ENCODE measurements at places on chromosomes 16 and 17. TPM values are rescaled to one million over a fixed set of nuclear protein-coding genes. Genes with fewer than 3 reads are reported as not detected.
A peak's percentile ranks its signal among the peaks of the same experiment; 100 is the strongest.

Gene DNAAF8
- 0.74 TPM for total RNA-seq

Gene ESRP2
- 65.6 TPM for total RNA-seq

Gene HS3ST3B1
- total RNA-seq = 6.6 TPM

Gene CSH2
- not detected for total RNA-seq

- H3K36me3 ChIP-seq = no peaks in the 10 kb centered on the region
- no peaks in the 10 kb centered on the region for H3K27me3 ChIP-seq
- H3K27ac ChIP-seq = peak overlapping the region; percentile 35
- H3K4me1 ChIP-seq = peaks cover 20% of the 10 kb centered on the region
- DNase-seq = no peak
These were observed 126.8 kb upstream of the PSMD7 start for GRCh38 chr16:74169687-74170376.

- peak overlapping the region; percentile 45 for H3K27ac ChIP-seq
- H3K27me3 ChIP-seq = peaks cover 7% of the 10 kb centered on the region
- peak; percentile 82 for DNase-seq
These were observed 29.0 kb downstream of the PIMREG start for GRCh38 chr17:6473128-6473767.

DNA sequence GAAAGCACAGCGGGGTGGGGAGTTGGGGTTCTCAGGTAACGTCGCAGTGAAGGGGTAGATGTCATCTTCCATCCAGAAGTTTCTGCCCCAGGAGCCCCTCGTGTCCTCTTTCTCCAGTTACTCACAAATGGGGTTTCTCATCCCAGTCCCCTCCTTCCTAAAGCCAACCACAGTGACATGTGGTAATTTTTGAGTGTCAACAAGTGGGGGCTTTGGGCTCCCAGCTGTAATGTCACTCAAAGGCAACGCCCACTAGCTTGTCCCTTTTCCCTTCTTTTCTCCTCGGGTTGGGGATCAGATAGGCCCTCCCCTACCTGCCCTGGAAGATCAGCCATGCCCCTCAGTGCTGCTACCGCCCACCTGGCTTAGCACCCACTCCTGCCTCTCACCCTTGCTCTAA is 14.4 kb downstream of the IRX5 start:
- peaks cover 78% of the 10 kb centered on the region for H3K27me3 ChIP-seq
- H3K27ac ChIP-seq = no peak overlapping the region
- peaks cover 22% of the 10 kb centered on the region for H3K36me3 ChIP-seq
- no peak overlapping the region for H3K4me3 ChIP-seq

DNA sequence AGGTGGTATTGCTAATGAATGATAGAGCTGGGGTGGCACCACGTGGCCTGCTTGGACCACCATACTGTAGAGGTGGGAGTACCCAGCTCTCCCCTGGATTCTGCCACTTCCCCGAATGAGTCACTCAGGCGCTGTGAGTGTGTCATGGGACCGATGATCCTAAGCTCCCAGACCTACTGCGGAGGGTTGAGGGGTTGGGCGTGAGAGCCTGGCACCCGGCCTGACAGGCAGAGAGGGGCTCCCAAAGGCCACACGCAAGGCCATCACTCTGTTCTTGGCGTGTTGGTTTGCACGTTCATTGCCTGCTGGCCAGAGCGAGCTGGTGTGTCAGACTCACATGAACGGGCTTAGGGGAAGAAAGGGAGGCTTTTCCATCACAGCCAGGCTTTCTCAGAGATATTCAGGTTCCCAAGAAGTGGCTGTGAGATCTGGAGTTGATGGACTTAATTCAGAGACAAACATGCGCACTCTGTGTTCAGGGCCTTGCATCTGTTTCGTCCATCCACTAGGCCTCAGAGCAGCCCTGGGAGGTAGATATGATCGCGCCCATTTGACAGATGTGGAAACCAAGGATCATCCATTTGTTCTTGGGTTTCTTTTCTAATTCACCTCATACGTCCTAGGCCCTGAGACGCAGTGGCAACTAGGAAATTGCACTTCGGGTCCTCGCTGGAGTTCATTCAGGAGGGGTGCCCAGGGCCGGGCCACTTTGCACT is 41.4 kb downstream of the CMIP start:
- H3K27ac ChIP-seq = no peak overlapping the region
- H3K4me3 ChIP-seq = no peak overlapping the region
- DNase-seq = no peak

DNA sequence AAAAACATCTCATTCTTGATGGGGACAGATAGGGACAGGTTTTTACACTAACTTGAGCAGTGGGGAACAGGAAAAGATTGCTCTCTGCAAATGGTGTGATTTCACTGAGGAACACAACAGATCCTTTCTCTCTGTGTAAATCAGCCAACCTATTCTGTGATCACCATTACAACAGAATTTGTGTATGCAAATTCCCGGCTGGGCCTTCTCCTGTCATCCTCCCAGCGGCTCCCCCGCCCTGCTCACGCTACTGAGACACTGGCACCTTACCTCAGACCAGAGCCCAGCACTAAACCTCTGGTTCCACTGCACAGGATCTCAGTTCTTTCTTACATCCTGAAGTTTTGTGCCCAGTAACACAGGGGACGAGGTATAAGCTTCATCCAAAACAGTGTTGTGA is 97.0 kb upstream of the FA2H start:
- H3K36me3 ChIP-seq = peaks cover 12% of the 10 kb centered on the region
- H3K4me3 ChIP-seq = no peak overlapping the region
- no peak for DNase-seq

GRCh38 chr17:79761894-79762589 is 15.9 kb upstream of the CBX2 start:
- H3K4me1 ChIP-seq = no peaks in the 10 kb centered on the region
- DNase-seq = no peak
- H3K27me3 ChIP-seq = no peaks in the 10 kb centered on the region
- H3K4me3 ChIP-seq = no peak overlapping the region

DNA sequence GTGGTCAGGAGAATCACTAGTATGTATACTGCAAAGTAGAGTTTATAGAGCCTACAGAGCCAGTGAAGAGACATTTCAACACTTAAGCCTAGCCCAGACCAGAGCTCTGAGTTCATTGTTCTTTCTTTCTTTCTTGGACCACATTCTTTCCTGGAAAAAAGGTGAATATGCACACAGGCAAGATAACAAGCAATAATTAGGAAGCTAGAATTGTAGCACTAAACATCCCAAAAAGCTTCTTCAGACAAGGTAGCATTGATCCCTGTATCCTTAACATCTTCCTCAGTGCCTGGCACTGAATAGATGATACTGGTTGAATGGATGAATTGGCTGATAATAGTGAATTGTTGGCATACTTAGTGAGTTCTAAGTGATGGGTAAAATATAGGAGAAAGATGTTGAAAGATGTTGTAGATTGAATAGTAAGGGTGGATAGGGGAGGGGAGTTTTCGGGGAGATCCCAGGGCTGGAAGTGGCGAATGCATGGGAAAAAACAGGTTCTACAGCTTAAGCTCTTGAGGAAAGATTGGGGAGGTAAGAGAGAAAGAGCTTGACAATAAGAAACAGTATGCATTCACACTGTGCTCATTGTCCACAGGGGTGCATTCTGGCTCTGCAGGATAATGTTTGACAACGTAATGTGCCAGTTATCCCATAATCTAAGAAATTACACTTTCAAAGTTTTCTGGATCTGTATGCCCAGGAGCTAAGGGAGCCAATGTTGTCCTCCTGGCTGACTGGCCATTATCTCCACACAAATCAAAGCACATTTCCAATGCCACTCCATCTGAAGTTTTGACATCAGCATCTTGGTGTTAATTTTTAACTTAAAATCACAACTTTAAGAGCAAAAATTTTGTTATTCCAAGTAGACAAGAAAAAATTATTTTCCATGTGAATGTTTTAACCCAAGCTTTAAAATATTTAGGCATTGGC is 35.6 kb downstream of the TUBD1 start:
- H3K4me1 ChIP-seq = peaks cover 34% of the 10 kb centered on the region
- no peaks in the 10 kb centered on the region for H3K36me3 ChIP-seq
- no peaks in the 10 kb centered on the region for H3K27me3 ChIP-seq
- DNase-seq = no peak
- peak overlapping the region; percentile 2 for H3K4me3 ChIP-seq
- H3K27ac ChIP-seq = peak overlapping the region; percentile 43

DNA sequence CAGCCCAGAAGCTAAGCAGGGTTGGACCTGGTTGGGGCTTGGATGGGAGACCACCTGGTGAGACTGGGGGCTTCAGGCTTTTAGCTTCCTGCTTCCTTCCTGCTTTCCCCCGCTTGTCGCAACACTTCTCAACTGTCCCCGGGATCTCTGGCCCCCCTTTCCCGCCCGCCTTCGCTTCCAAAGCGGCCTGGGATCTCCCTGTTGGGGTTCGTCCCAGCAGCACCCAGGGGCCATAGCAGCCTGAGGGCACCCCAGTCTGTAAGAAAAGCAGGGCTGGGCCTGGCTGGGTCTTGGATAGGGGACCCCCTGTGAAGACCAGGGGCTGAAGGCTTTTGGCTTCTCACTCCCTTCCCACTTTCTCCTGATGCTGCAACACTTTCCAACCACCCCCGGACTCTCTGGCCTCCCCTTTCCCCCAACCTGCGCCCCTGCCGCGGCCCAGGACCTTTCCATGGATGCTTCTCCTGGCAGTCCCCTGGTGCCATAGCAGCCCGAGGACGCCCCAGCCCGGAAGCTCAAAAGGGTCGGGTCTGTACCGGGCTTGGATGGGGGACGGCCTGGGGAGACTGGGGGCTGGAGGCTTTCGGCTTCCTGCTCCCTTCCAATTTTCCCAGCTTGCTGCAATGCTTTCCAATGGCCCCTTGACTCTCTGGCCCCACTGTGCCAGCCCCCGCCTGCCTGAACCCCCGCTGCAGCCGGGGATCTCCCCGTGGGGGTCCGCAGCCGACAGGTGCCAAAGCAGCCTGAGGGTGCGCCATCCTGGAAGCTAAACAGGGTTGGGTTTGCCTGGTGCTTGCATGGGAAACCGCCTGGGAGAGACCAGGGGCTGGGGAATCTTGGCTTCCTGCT is 2276.2 kb downstream of the TP53TG3F start:
- peak; percentile 68 for DNase-seq
- H3K4me1 ChIP-seq = no peaks in the 10 kb centered on the region
- H3K27me3 ChIP-seq = no peaks in the 10 kb centered on the region
- no peak overlapping the region for H3K27ac ChIP-seq

DNA sequence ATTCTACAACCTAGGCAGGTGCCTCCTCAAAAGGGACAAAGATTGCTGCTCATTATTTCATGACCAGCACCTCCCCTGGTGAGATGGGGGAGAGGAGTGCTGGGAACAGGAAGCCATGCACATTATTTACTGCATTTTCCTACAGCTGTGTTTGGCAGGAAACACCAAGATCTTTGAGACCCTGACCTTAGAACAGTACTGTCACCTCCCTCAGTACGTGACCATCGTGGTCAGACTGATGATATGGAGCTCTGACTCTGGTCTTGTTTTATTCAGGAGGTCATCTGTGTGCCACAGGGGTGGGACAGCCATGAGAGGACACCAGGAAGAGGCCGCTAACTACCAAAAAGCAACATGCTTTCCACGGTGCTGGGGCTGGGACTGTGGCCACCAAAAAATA is 37.4 kb downstream of the USP22 start:
- peaks cover 30% of the 10 kb centered on the region for H3K36me3 ChIP-seq
- H3K4me1 ChIP-seq = peaks cover 5% of the 10 kb centered on the region
- H3K27ac ChIP-seq = no peak overlapping the region
- no peaks in the 10 kb centered on the region for H3K27me3 ChIP-seq
- no peak for DNase-seq

- no peak for DNase-seq
- H3K27ac ChIP-seq = no peak overlapping the region
These were observed 42.9 kb downstream of the SHISA9 start for GRCh38 chr16:12944300-12944699.

- H3K4me1 ChIP-seq = peaks cover 38% of the 10 kb centered on the region
- no peaks in the 10 kb centered on the region for H3K27me3 ChIP-seq
- DNase-seq = peak; percentile 68
- H3K36me3 ChIP-seq = no peaks in the 10 kb centered on the region
- H3K4me3 ChIP-seq = no peak overlapping the region
These were observed 95.1 kb downstream of the METRNL start for GRCh38 chr17:83174362-83175118.

DNA sequence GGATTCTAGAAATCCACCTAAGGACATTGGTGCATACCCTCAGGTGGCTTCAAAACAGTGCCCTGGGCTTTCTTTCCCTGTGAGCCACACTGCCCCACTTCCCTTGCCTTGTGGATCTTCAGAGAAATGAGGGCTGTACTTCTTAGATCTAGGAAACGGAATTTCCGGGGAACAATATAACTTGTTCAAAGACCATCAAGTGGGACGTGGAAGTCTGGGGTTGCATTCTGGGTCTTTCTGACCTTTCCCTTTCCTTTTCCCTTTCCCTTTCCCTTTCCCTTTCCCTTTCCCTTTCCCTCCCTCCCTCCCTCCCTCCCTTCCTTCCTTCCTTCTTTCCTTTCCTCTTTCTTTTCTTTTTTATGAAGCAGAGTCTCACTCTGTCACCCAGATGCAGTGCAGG is 97.1 kb upstream of the SALL1 start:
- peaks cover 26% of the 10 kb centered on the region for H3K4me1 ChIP-seq
- DNase-seq = no peak
- H3K4me3 ChIP-seq = no peak overlapping the region
- H3K27me3 ChIP-seq = peaks cover 34% of the 10 kb centered on the region
- no peaks in the 10 kb centered on the region for H3K36me3 ChIP-seq

GRCh38 chr16:30185683-30186421 is 2.5 kb downstream of the CORO1A start:
- no peak overlapping the region for H3K27ac ChIP-seq
- no peaks in the 10 kb centered on the region for H3K27me3 ChIP-seq
- H3K4me1 ChIP-seq = peaks cover 5% of the 10 kb centered on the region
- DNase-seq = no peak
- H3K36me3 ChIP-seq = no peaks in the 10 kb centered on the region

- H3K27me3 ChIP-seq = peaks cover 39% of the 10 kb centered on the region
- no peak overlapping the region for H3K4me3 ChIP-seq
- H3K27ac ChIP-seq = no peak overlapping the region
- H3K4me1 ChIP-seq = peaks cover 9% of the 10 kb centered on the region
These were observed 7.1 kb downstream of the COPZ2 start for GRCh38 chr17:48030531-48030930.

DNA sequence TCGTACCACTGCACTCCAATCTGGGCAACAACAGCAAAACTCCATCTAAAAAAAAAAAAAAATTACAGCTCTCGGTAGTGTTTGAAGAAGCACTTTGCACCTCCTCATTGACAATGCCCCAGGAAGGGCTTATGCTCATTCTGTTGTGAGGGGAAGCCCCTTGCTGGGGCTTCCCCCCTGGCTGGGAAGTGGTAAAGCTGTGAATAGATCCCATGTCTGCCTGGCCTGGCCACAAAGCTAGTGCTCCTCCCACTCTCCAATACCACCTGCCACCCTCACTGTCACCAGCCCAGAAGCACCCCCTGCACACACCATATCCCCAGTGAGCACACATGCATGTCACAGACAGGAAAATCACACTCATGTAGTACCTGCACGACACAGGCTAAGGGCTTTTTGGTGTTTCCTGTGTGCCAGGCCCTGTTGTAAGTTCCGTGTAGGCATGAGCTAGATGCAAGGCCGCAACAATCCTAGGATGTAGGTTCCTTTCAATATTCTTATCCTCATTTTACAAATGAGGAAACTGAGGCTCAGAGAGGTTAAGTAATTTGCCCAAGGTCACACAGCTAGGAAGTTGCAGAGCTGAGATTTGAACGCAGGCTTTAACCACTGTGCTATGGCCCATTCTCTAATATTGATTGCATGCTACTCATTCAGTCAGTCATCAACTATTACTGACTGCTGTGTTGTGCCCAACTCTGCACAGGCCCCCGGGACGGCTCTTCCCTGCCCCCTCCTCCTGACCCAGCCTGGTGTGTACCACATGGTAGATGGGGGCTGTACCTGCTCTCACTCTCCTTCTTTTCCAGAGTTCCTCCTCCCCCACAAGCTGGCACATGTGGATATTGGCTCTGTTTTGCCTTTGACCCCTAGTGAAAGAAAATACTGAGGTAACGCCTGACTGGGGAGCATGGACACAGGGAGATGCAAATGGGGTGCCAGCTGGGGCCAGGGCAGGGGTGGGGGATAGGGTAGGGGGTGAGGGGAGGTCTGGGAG is 11.9 kb upstream of the COL1A1 start:
- H3K4me1 ChIP-seq = peaks cover 62% of the 10 kb centered on the region
- no peak overlapping the region for H3K4me3 ChIP-seq
- DNase-seq = no peak
- H3K27ac ChIP-seq = no peak overlapping the region

All from type B pancreatic cell (in vitro differentiated cells).